ENCODE measurements at places on chromosomes 2 and 18. TPM values are rescaled to one million over a fixed set of nuclear protein-coding genes. Genes with fewer than 3 reads are reported as not detected.

DNA sequence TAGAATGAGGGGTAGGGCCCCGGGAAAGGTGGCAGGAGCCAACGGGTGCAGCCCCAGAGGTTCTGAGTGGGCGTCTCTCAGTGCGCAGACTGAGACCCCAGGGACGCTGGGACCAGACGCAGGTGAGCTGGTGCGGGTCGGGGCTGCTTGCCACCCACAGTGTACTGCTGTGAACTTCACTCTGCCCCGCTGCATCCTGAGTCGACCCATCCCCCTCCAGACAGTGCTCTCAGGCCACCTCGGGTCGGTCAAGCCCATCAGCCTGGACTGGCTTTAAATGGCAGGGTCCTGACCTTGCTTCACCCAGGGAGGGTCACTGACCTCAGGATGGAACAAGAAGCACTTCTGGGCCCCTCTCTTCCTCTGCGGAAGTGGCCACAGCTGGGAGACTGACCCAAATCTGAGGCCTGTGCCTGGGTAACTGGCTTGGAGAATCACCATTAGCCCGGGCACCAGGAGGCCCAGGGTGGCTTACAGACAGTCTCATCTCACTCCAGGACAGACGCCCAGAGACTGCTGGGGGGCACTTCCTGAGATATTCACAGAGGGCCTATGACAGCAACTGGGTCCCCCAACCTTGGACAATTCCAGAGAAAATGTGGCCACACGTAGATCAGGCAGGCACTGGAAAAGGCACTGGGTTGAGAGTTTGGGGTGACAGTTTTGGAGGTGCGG, 23.7 kb upstream of the BOK start:
- H3K4me1 ChIP-seq, result no peaks in the 10 kb centered on the region
- DNase-seq, result no peak
- H3K4me3 ChIP-seq, result no peak overlapping the region
- H3K27ac ChIP-seq, result no peak overlapping the region
- no peaks in the 10 kb centered on the region for H3K36me3 ChIP-seq

GRCh38 chr18:36089001-36089400, 21.6 kb upstream of the RPRD1A start:
- H3K36me3 ChIP-seq, result no peaks in the 10 kb centered on the region
- H3K27ac ChIP-seq, result no peak overlapping the region

GRCh38 chr2:109322111-109322510, 193.1 kb downstream of the SH3RF3 start:
- H3K27me3 ChIP-seq, result no peaks in the 10 kb centered on the region
- H3K4me1 ChIP-seq, result no peaks in the 10 kb centered on the region
- no peak overlapping the region for H3K4me3 ChIP-seq
- H3K27ac ChIP-seq, result no peak overlapping the region
- DNase-seq, result no peak

DNA sequence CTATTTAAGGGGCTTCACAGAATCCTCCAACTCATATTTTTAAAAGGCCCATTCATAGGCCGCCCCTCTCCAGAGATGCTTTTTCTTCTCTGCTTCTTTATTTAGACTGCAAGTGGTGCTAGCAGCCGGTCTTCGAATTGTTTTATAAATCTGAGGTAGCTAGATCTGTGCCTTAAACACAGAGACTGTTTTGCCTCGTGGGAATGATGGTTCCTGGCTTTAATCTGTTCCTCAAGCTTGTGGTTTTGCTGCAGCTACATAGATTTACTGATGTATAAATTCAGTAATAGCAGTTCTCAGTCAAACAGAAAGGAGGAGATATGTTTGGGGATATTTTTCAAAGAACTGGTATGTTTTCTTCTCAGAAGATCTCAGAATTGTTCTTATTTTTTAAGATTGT, 45.3 kb downstream of the TNFRSF11A start:
- no peak for DNase-seq
- H3K4me1 ChIP-seq, result peaks cover 59% of the 10 kb centered on the region
- no peak overlapping the region for H3K4me3 ChIP-seq
- H3K36me3 ChIP-seq, result no peaks in the 10 kb centered on the region

DNA sequence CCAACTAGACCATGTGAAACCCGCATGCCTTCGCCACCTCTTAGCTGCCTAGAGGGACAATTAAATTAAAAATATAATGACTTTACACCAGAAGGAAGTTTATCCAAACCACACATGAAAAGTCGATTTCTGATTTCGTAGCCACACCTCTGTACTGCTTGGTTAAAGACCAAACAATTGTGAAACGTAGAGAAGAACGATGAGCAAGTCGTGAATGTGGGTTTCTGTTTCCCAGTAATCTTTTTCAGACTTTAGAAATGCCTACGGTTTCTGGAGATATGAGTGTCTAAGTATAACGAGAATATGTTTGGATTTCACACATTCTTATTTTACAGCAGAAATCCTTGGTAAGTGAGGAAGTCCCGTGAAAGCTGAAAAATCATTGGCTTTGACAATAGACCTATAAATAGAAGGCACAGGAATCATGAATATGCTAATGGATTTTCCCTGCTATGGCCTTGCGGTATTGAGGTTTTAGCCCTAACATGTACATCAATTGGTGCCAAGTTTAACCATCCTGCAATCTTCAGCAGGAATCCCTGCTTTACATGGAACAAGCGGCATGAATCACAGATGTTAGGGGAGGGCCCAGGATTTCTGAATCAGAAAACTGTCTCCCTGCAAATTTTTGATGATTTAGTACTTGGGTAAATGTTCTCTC, 105.6 kb downstream of the TTC32 start:
- no peaks in the 10 kb centered on the region for H3K36me3 ChIP-seq
- no peaks in the 10 kb centered on the region for H3K27me3 ChIP-seq
- H3K27ac ChIP-seq, result no peak overlapping the region
- DNase-seq, result no peak

ASXL3 gene
- not detected for total RNA-seq

ARHGEF33 gene
- not detected for total RNA-seq

PRSS56 gene
- total RNA-seq, result not detected

NOL4 gene
- 18.5 TPM for total RNA-seq

AGXT gene
- total RNA-seq, result not detected

CIDEA gene
- not detected for total RNA-seq

CKAP2L gene
- 8.9 TPM for total RNA-seq
